ENCODE measurements at places on chromosomes 1 and 21.

- DNase-seq: no peak
Observed at GRCh38 chr1:205792961-205793673, 17.8 kb upstream of the RAB29 start.

DNA sequence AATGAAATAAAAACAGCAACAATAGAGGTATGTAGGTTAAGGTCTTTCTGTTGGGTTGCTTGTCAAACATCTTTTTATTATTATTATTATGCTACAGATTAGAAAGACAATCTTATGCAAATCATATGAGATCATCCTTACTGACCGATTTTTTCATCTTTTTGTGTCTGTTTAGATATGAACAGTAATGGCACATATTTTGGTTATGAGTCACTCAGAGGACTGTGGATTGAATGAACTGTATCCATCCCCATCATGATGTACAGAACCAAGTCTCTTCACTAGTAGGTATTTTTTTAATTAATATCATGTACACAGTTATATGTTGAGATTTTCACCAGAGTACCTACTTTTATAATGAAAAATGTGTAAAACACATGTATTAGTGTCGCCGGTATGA, 159.1 kb downstream of the CHRM3 start:
- no peak for DNase-seq

DNA sequence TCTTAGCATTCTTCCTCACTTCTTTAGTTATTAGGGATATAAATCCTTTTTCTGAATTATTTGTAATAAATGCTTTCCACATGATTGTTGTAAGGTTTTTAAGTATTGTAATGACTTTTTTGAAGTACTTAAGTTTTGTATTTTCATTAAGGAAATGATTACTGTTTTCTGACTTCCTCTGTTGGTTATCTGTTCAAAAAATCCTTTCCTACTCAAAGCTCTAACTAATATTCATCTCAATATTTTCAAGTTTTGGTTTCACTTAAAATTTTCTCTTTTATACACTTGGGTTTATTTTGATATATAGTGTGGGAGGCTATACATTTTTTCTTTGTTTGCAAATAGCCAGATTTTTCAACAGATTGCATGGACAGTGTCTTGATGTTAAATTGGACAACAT, 59.9 kb upstream of the NHLH2 start:
- DNase-seq: no peak

GRCh38 chr1:115648717-115649691, 7.2 kb downstream of the VANGL1 start:
- peak; percentile 32 for DNase-seq

DNA sequence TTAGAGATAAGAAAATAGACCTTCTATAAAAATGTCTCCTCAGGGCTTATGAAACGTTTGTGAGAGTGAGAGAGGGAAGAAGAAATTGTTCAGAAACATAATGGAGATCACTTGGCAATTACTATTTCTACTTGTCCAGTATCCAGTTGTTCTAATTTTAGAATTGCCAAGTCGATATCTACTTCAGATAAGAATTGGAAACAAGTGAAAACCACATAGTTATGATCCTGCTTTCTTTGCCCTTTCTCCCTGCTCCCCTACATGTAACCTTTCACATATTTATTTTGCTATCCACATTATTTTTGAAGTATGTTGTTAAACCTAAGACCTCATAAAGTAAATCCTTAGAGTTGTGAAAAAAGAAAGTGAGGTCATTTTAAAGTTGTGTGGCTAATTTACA, 1154.7 kb upstream of the ADGRL2 start:
- no peak for DNase-seq

GRCh38 chr1:107181253-107181969, 40.6 kb downstream of the NTNG1 start:
- no peak for DNase-seq

DNA sequence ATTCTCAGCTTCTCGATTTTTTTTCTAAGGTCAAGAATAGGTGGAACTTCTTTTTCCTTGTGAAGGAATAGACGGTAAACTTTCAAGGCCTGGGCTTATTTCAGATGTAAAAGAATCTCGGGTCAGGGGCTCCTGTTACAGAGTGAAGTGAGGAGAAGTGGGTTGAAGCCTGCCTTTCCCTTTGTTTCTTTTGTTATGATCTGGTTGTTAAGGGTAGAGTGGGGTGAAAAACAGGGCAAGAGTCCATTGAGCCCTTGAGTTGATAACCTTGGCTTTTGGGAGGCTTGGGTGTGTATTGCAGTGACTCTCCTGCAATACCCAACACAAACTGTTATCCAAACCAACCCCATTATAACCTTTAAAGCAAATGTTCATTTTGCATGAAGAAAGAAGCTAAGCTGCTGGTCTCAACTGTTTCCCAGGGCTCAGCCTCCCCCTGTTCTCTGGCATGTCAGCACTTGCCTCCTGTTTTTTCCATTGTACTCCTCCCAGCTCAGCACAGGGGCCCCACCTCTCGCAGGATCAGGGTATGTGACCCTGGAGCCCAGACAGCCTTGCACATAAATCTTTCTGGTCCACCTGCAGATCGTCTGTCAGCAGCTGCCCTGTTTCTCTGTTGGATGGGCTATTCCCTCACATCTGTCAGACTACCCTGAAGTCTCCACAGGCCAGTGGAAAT, 102.4 kb downstream of the CACHD1 start:
- no peak for DNase-seq

GRCh38 chr1:79478728-79479373, 472.3 kb upstream of the ADGRL4 start:
- no peak for DNase-seq

DNA sequence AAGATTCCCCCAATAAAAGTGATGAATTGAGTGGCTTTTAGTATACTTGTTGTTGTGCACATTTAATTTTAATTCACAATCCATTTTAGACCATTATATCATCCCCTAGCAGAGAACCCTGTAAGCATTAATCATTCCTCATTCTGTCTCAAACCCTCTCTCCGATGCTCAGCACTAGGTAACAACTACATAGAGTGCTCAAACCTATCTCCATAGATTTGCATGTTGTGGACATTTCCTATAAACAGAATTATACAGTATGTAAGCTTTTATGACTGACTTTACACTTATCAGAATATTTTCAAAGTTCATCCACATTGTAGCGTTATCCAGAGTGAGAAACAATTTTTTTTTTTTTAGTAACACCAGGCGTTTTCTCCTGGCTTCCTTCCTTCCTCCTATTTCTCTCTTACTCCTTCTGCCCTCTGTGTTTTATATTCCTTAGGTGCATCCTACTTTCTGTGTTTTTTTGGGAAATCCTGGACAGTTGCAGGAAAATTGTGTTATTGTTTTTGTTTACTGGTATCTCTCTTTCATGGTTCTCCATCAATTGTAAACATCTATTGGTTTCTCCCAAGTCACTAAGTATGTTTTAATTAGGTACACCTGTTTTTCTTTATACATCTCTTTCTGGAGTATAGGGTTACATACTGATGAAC, 1528.0 kb upstream of the TPTE start:
- DNase-seq: no peak

DNA sequence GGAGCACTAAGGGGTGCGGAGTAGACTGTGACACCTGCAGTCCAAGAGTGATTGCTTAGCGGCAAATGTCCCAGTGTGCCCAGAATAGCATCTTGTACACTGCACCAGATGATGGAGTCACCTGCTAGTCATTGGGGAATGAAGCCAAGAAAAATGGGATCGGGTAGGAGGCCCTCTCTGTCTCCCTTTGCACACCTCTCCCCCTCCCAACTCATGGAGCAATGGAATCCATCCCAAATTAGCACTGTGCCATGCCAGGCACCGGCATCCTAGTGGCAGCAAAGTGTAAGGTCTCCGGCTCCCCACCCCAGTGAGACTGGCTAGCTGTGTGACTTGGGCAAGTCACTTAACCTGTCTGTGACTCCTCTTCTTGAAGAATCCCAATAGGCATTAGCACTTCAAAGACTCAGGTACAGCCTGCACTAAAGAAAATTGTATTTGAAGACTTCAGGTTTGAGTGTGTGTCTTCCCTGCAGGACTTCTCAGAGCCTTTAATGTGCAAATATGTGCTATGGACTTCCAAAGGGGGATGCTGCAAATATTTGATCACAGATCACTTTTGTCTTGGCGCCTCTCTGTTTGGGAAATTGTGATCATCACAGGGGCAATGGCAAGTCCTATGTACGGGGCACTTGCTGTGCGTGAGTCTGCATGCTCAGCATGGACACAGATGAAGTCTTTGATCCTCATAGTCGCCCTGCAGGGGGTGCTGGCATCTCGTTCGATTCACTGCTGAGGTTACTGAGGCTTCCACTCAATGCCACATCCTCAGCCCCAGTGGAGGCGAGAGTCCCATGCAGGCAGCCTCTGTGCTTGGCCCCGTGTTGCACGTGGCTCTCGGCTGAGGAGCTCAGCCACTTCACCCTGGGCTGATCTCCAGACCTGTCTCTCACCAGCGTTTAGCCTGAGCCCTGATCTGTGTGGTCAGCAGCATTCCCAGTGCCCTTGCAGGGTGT, 272.9 kb upstream of the C1orf174 start:
- DNase-seq: no peak

DNA sequence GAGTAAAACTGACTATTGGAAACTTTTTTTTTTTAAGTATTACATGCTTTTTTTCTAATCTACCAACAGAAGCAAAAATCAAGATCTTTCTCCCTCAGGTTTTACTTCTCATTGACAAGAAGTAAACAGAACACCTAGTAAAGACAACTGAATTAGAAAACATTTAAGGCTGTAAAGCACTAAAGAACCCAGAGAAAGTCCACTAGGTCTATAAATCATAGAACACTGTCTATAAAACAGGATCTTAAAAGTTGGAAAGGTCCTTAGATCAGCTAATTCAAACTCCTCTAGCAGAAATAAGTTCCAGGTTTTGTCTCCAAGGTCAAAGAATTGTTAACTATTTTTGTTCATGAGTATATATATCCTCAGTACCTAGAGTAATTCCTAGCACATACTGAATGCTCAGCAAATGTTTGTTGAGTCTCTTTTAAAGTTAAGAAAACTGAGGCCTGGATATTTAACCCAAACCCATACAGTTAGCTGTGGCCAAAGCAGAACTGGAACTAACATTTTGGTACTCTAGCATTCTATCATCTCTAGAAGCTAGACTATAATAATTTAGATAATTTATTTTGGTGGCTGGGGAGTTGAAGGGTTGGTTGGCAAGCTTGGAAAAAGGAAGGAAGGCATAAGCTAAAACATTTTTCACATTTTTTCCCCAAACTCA, 3.0 kb downstream of the EPS15 start:
- DNase-seq: no peak

DNA sequence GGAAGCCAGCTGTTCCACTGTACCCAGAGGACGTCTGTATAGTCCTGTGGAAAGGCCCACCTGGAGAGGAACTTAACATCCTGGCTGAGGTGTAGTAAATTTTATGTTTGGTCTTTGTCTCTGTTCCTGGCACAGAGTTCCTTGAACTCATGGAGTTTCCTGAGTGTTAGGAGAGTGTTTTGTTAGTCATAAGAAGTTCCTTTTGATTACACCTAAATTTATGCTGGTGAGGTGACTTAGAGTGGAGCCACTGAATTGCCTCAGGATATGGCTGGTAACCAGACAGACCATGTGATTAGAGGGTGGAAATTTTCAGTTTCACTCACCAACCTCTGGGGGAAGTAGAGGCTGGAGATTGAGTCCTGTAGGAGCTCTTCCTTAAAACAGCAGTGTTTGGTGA, 57.9 kb downstream of the RASAL2 start:
- DNase-seq: no peak

DNA sequence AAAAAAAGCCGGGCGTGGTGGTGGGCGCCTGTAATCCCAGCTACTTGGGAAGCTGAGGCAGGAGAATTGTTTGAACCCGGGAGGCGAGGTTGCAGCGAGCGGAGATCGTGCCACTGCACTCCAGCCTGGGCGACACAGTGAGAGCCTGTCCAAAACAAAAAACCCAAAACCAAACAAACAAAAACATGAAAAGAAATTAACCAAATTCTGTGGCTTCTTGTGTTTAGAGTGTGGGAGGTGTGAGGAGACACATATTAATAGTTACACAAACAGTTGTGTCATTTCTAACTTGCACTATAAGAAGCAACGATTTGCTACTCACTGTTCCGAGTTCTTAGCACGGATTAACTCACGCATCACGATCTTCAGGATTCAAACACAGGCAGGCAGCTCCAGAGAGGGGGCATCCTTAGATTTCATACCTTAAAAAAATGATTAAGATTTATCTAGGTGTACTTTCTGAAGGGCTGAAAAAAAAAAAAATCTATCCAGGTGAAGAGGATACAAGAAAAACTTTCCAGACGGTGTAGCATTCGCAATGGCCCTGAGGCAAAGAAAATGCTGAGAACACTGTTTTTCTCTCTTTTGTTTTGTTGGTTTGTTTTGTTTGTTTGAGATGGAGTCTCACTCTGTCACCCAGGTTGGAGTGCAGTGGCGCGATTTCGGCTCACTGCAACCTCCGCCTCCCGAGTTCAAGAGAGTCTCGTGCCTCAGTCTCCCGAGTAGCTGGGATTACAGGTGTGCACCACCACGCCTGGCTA, 713 bp upstream of the HMGCL start:
- DNase-seq: no peak

DNA sequence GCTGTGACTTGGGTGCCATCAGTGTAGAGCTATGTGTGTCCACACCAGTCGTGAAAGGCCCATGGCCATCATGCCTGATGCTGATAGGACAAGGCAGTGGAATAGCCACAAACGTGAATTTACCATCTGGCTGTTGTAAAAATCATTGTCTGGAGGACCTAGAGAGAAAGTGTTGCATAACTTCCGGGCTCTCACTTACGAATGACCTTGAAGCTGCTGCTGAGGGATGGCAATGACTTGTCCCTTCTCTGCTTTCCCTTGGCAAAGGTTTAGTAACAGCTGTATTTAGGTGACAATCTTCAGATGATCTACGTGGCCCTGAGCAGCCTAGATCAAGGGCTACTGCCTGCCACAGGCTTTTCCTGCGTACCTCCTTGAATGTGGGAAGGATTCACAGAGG, 5.8 kb downstream of the ATP1B1 start:
- no peak for DNase-seq

DNA sequence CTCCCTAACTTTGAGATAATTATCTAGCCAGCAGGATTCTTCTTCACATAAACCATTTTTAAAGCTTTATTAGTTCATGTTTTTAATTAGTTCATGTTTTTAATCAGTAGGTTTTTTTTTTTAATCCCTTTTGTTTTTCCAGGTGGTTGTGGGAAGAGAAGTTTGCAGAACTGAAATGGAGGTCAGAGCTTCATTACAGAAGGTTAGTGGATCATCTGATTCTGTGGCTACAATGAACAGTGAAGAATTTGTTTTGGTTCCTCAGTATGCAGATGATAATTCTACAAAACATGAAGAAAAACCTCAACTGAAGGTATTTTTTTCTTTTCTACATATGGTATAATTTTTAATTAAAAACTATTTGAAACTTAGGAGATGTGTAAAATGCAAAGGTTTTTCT, 59.7 kb downstream of the RABGAP1L start:
- DNase-seq: no peak

DNA sequence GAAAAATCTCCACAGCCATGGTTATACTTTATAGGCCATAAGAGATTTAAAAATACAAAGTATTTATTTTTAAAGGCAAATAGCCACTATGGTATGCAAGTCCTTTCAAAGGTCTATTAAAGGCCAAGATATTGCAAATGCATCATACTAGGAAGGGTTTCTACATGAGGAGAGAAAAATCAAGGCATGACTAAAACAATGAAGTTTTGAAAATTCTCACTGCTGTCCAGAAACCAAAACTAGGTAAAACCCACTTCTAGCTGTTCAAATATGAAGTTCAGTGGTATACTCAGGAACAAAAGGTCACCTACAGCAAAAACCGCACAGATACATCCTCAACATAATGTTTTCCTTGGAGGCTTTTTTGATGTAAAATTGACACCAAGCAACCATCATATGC, 75.0 kb downstream of the EPS15 start:
- no peak for DNase-seq
